Glomerular endothelial cell (primary cell): ENCODE measurements at places on chromosomes 3 and 15.

DNA sequence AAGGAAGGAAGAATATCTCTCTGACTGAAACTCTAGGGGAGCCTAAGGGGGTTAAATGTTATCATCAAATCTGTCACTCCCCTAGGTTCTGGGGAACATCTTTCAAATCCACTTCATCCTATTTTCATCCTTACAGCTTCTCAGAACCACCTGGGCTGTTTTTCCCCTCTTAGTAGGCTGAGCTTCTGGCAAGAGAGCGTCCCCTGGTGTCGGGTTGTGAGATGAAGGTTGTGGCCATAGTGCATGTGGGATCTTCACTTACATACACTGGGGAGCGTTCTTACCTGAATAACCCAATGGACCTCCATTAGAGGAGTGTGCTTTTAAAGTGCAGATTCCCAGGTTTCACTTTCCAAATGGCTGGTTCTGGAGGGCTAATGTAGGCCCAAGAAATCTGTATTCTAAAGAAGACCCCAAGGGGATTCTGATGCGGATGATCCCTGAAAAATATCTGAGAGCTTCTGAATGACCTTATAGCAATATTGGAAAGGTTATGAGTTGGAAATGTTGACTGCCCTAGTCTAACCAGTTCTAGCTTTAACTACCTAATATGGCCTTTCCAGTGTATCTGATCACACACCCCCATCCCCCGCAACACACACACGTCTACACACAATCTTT lies 663.7 kb downstream of the AGBL1 start:
- no peak for DNase-seq

DNA sequence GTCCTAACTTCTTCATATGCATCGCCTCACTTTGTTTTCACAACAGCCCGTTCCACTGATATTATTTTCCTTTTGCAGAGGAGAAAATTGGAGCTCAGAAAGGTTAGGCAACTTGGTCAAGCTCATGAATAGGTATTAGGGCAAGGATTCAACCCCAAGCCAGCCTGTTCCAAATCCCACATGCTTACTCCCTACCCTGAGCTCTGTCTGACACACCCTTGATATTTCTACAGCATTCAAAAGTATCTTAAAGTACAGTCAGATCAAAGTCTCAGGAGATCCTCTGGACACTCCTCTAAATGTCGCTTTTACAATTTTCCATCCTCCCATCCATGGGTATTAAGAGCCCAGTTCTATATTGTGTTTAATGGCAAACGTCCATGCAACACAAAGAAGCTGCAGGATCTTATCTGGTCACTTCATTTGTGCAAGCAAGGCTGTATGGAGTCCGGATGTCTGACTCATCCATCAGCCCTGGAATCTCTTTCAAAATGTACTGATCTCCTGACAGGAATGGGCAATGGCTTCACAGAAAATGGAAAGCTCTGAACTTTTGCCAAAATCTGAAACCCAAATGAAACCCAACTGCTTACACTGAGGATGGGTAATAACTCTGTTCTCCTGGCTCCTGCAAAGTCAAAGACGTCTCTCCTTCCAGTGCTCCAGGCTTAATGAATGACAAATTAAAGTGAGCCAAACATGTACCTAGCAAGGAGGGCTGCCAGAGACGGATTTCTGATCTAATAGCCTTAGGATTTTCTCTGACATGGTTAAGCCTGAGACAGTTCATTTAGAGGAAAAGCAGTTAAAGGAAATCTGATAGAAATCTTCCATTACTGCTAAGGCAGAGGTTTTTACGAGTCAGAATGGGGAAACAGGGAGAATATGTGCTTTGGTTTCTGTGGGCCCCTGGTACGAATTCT lies 230.9 kb upstream of the RORA start:
- DNase-seq = no peak

- DNase-seq = no peak
Measured at GRCh38 chr3:347581-347980, 151.0 kb downstream of the CHL1 start.

- no peak for DNase-seq
Measured at GRCh38 chr3:98540346-98540745, 8.6 kb downstream of the GPR15 start.

GRCh38 chr3:139557041-139557440 lies 17.5 kb upstream of the RBP1 start:
- no peak for DNase-seq

GRCh38 chr15:58934521-58934920 lies 1.0 kb upstream of the SLTM start:
- no peak for DNase-seq
